Suprapubic skin (tissue), 4 donors: ENCODE measurements at places on chromosomes 3 and 15.

DNA sequence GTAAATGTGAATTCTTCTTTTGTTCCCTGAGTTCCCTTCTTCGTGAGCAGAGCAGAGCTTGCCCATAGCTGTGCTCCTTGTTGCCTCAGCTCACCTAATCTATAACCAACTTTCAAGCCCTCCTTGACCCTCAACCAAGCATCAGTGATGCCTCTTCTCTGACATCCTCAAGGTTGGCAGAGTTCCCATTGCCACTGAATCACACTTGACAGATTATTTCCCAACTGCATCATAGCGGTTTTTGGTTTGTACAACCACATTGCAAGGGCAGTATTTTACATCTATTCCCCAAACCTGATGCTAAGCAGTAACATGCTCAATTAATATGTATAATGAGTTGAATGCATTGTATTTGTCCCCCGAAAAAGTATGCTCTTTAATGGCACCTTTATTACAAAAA, 133.0 kb upstream of the SNTN start:
- no peak for DNase-seq

GRCh38 chr3:47163169-47164006, 525 bp downstream of the SETD2 start:
- no peak for DNase-seq

DNA sequence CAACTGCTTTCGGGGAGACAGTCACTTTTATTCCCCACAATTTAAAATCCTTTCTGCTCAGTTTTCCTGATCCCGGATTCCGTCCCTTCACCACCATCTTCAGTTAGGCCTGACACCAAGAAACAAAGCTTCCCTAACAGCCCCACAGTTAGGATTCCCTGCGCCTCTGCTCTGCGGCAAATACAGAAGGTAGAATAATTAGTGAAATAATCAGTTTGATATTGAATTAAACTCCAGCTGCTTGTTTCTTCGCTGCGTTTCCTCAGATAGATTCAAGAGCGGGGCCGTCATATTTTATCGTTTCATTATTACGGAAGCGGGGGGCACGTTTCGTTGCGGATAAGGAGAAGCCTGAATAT, 1.3 kb upstream of the EOMES start:
- no peak for DNase-seq

- DNase-seq, result no peak
Observed at GRCh38 chr3:63462732-63463131, 184.6 kb downstream of the SYNPR start.

DNA sequence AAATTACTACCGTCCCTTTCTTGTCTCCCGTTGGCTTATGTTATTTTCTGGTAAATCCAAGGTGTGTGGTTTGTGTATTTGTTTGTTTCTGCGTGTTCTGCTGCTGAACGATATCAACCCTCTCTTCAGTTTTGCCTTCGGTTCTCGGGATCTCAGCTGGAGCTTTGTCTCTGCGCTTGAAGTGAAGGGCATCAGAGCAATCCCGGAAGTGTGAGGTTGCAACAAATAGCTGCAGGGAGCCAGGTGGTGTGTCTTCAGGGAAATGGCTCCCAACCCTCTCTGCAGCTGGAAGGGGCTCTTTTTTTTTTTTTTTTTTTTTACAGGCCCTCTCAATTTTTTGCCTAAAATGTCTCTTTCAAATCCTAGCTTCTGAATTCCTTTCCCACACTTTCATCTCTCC, 116.4 kb upstream of the RGMA start:
- DNase-seq, result no peak

DNA sequence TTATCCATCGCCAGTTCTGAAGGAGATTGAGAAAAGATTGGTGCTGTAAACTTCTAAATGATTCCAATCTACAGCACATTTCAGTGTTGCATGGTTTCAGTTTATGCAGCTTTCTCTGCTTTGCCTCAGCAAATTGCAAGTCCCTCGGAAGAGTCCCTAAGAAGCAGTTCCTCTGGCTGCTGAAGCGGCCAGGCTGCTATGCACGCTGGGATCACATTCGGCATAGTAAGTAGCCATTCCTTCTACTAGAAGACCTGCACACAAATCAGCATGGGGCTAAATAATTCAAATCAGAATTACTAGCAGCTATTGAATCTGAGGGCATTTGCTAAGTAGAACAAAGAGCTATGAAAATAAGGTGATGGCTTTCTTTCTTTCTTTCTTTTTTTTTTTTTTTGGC, 769.5 kb downstream of the AGBL1 start:
- DNase-seq, result no peak

DNA sequence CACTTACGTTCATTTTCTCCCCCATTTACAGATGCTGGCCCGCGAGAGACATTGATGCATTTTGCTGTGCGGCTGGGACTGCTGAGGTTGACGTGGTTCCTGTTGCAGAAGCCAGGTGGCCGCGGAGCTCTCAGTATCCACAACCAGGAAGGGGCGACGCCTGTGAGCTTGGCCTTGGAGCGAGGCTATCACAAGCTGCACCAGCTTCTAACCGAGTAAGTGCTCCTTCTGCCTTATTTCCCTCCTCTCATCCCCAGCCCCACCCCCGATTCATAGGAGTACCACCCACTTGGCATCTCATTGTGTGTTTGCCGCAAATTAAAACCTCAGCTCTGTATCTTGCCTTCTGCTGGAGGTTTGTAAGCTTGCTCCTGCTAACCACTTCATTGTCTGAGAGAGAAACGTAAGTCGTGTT, 163.3 kb downstream of the AKAP13 start:
- peak; percentile 85 for DNase-seq

GRCh38 chr15:63628123-63628822, 31.1 kb downstream of the FBXL22 start:
- DNase-seq, result no peak

GRCh38 chr3:126995926-126996512, 13.1 kb downstream of the PLXNA1 start:
- DNase-seq, result no peak

DNA sequence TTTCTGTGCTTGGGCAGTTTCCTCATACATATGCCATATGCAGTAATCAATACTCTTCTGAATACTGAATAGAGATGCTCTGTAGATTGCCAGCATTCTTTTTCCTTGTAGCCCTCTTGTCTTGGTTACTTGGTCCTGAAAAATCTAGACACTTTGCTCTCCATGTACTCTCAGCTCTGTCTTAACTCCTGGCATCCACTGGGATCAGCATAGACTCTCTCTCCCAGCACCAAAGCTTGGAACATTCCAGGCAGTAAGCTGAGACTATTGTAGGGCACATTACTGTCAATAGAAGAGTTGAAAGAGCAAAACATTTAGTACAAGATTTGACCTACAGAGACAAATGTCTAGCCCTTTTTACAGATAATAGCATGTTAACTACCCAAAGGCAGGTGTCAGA, 1100.3 kb downstream of the TBL1XR1 start:
- DNase-seq, result no peak

DNA sequence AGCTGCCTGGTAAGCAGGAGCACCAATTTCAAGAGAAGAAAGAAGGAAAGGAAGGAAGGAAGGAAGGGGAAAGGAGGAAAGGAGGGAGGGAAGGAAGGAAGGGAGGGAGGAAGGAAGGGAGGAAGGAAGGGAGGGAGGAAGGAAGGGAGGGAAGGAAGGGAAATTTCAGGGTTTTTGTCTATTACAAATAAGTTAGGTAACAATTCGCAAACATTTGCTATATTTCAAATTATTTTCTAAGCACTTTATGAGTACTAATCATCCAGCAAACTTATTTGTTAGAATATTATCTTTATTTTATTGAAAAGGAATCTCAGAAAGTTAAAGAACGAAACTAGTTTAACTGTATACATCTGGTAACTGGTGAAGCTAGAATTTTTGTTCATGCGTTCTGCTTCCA, 921.7 kb downstream of the TBL1XR1 start:
- DNase-seq, result no peak

DNA sequence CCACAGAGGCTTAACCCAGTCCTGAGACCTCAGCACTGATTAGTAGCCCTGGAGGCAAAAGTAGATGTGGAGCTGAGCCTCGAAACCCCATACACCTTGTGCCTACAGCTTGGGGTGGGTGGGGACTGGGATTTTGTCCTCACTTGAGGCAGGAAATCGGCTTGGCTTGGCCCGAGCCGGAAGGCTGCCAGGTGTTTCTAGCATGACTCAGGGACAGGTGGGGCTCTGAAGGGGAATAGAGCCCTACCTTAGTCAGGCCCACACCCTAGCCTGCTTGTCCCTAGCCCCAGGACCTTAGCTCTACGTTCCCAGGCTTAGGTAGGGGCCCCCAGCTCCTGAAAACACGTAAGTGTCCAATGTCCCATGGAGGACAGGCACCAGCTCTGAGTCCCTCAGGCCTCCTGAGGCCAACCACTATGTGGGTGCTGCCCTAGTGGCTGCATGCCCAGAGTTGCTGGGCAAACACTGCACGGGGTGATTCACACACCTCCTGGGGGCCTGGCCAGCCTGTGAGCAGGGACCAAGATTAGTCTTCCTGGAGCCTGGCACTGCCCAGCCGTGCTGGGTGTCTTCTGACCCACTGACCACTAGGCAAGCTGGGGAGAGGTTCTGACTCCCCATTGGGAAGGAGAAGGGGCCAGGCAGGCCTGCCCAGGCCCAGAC, 3.1 kb downstream of the MST1R start:
- DNase-seq, result no peak
